ENCODE measurements at places on chromosomes 13 and 19. TPM values are rescaled to one million over a fixed set of nuclear protein-coding genes. Genes with fewer than 3 reads are reported as not detected.
A peak's percentile ranks its signal among the peaks of the same experiment; 100 is the strongest.

SIGLEC8 gene
- total RNA-seq: 0.08 TPM

SYNGR4 gene
- not detected for total RNA-seq

C1QTNF9 gene
- total RNA-seq: 4.5 TPM

PPP6R1 gene
- total RNA-seq: 39.5 TPM

GRCh38 chr19:31346184-31347059 is 2.8 kb downstream of the TSHZ3 start:
- DNase-seq: no peak

GRCh38 chr19:35641515-35642151 is at the start of gene ETV2:
Gene ETV2, plus strand, starts transcription at chr19:35641745. Its CDS starts 716 bp downstream, at chr19:35642461.
- DNase-seq: peak; percentile 68

- no peak for DNase-seq
Measured at GRCh38 chr13:36606060-36606459, 67.8 kb upstream of the SERTM1 start.

DNA sequence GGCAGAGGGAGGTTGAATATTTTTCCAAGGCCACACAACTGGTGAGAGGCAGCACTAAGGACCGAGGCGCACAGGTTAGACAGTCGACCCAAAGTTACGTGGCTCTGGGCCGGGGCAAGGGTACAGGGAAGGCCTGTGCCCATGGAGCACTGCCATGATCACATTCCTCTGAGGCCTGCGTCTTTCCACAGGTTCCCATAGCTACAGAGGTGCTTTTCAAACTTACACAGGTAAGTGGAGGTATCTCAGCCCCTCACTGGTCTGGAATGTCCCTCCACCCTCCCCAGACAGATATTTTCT is 814 bp downstream of the ZNF211 start:
- DNase-seq: no peak

DNA sequence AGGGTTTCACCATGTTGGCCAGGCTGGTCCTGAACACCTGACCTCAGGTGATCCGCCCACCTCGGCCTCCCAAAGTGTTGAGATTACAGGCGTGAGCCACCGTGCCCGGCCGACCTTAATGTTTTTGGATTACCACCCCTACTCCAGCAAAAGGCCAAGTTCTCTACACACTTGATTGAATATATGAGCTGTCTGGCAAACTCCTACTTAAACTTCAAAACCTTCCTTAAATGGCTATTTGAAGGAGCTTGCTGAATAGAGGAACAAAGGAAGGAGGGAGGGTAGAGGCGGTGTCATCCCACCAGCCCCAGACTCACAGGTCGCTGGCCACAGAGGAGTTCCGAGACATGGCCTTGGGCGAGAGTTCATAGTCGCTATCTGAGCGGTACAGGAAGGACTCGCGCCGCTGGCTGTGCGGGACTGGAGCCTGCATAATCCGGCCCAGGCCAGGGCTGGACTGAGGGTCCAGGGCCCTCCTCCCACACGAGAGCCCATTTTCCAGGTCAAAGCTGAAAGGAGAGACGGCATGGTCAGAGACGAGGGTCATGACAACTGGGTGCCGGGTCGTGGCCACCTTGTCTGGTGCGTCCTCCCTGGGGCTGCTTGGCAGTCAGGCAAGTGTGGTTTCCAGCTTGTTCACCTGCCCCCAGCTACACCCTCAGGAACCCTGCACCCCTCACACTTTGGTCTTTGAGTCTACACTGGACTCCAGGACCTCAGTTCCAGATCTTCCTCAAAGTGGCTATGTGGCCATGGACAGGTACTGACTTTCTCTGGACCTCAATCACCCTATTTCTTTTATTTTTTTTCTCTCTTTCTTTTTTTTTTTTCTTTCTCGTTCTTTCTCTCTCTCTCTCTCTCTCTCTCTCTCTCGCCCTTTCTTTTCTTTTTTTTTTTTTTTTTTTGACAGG is 4.2 kb downstream of the PDE4C start:
- DNase-seq: no peak

DNA sequence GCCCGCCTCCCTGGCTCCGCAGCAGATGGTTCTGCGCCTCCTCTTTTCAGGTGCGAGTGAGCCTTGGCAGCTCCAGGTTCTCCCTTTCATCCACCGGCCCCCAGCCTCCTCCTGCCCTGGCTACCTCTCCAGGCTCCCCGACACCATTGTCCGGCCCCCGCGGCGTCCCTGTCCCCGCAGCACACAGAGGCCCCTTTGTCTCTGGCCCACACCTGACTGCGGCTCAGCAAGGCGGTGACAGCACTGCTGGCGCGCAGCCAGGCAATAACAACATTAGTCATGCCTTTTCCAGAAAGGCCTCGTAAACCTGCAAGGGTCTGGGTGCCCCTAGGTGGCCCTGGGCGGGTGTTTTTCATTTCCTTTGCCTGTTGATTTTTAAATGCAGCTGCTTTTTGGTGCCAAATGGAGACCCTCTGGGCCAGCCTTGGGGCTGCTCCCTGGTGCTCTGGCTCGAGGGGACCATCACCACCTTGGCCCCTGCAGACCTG is 73.2 kb upstream of the MEDAG start:
- no peak for DNase-seq

GRCh38 chr13:77554069-77554468 is 18.6 kb downstream of the SCEL start:
- DNase-seq: no peak

DNA sequence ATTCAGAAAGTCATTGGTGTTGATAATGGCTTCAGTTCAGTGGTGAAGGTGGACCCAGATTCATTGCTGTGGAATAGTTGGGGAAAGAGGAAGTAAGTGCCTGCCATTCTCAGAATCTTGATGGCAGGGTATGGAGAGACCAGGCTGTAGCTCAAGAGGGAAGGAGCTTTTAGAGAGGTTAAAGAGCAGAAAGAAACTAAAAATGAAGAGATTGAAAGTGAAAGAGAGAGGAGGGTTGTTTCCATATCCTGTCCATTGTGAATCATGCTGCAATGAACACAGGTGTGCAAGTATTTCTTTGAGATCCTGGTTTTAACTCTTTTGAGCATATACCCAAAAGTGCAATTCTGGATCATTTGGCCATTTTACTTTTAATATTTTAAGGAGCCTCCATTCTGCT is 12.5 kb downstream of the GJB6 start:
- no peak for DNase-seq

- DNase-seq: no peak
Measured at GRCh38 chr13:66895780-66896179, 334.4 kb downstream of the PCDH9 start.

GRCh38 chr19:9151367-9151766 is 11.2 kb downstream of the ZNF317 start:
- no peak for DNase-seq

- peak; percentile 16 for DNase-seq
Measured at GRCh38 chr19:1210227-1210538, 4.6 kb downstream of the STK11 start.

- no peak for DNase-seq
Measured at GRCh38 chr13:50919277-50919676, 9.7 kb downstream of the RNASEH2B start.

GRCh38 chr13:95185311-95185710 is 115.9 kb downstream of the ABCC4 start:
- DNase-seq: no peak
